Spinal cord (tissue), 10 donors: ENCODE measurements at places on chromosomes 1 and 21. TPM values are rescaled to one million over a fixed set of nuclear protein-coding genes. Genes with fewer than 3 reads are reported as not detected.

DNA sequence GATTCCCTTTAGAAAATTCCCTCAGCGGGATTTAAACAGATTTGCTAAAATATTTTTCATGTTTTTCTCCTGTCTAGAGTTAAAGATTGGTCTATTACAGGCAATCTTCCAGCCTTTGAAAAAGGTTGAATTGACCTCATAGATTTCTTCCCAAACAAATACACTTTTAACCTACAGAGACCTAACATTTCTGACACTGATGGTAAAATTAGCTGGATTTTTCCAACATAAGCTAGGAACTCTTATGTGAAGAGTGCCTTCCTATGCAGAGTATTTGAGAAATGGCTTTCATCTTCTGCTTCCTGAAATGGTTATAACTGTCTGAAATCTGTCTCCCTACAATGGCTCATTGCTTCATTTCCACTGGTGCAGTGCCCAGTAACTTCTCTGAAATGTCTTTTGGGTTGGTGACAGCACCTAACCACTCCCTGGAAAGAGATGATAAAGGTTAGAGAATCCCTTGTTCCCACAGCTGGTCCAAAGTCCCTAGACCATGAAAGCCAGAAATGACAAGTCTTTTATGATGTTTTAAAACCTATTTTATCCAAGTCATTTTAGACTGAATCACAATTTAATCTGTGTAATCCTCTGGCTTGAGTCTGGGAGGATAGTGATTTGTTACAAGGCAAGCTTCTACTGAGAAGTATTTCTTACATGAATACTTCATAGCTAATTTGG lies 269.4 kb downstream of the BACH1 start:
- DNase-seq = no peak

GRCh38 chr1:156259805-156260204 lies 11.9 kb upstream of the PAQR6 start:
- no peak for DNase-seq

Gene CLEC20A
- total RNA-seq = not detected

Gene RBM11
- total RNA-seq = 14.4 TPM

- DNase-seq = no peak
Measured at GRCh38 chr21:33350676-33351075, 25.9 kb downstream of the IFNAR1 start.

DNA sequence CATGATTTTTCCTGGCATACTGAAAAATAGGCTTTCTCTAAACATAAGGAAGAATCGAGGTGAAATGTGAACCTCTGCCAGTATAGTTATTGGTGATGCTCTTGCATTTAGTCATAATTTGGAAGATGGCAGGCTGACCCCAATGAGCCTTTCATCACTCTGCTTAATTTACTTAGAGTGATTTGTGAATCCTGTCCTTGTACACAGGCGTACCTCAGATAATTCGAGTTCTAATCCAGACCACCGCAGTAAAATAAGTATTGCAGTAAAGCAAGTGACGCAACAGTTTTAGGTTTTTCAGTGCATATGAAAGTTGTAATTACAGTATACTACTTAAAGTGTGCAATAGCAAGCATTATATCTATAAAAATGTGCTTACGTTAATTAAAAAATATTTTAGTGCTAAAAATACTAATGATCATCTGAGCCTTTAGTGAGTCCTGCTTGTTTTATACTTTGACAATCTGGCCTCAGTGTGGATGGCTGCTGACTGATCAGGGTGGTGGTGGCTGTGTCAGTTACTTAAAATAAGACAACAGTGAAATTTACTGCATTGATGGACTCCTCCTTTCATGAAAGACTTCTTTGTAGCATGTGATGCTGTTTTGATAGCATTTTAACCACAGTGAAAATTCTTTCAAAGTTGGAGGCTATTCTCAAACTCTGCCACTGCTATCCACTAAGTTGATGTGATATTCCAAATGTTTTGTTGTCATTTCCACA lies 1.7 kb downstream of the PKNOX1 start:
- no peak for DNase-seq

GRCh38 chr1:180899262-180899661 lies 13.4 kb upstream of the KIAA1614 start:
- no peak for DNase-seq

Gene APCS
- total RNA-seq = not detected

GRCh38 chr1:226578946-226579578 lies 30.5 kb downstream of the STUM start:
- no peak for DNase-seq

DNA sequence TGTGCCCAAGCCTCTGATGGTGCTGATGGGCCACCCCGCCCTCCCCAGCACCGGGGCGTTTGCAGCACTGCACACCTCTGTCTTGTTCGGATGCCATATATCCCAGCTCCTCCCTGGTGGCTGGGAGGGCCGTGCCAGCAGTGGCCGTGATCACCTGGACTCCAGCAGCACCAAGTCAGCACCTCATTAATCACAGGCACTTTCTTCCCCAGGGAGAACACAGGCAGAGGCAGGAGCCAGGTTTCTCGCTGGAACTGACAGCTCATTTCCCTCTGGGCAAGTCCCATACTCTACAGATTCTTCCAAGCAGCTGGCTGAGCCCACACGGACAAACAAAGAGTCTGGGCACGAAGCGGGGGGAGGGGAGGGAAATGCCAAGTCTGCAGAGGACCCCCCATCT lies 141.7 kb upstream of the EDN2 start:
- no peak for DNase-seq

Gene TMPRSS15
- 0.10 TPM for total RNA-seq
